ENCODE measurements at places on chromosomes 2 and 18.

DNA sequence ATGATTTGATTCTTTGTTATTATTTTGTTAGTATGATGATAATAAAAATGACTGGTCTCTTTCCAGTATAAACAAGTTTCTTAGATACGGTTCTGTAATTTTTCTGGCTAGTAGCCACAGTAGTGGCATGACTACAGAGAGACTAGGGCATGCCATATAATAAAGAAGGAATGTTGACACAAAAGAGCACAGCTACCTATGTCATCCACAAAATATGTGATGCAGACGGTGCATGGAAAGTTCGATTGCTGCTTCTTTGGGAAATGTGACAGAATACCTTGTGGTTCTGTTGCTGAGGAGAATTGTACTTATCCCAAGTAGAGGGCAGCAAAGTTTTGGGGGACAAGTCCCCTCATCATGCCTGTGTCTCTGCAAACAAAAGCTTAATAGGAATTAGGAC lies 26.1 kb upstream of the SETBP1 start:
- DNase-seq = no peak

DNA sequence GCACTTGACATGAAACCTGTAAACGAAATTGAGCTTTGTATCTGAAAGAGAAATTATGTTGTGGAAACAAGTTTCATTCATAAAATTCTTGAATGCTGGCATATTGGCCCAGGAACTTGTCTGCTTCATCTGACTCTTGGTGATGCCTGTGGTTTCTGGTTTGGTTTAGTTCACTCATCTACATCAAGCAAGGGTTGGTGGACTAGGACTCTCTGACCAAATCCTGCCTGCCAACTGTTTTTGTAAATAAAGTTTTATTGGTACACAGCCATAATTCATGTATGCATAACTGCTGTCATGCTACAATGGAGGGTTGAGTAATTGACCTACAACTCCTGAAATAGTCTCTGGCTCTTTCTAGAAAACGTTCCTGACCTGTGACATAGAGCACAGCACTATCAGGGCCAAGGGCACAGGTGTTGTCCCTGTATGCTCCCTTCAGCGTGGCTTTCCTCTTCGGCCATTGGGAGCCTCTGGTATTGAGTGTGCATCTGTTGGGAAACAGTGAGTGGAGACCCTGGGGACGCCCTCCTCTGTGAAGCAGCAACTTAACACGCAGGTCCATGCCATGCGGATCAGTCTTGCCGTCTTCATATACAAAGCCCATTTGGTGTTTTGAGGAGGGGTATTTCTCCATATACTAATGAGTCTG lies 226.3 kb downstream of the SH3RF3 start:
- DNase-seq = no peak

- no peak for DNase-seq
These were observed 21.4 kb upstream of the TMEM177 start for GRCh38 chr2:119657466-119658145.

DNA sequence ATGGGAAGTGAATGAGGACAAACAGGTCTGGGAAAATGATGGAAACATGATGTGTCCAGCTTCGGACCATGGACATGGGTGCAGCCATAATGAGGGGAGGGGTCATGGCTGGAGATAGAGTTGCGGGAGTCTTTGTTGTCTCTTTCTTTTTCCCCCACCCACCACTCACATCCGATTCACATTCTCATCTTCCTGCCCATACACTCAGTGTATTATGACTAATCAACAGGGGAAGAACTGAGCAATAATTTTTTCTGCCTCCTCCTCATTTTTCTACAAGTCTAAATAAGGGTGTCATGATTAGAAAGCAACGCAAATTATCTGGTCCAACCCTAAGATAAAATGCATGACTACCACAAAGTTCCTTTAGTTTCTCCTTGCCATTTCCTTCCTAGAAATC lies 5.7 kb upstream of the SERPINB2 start:
- no peak for DNase-seq

DNA sequence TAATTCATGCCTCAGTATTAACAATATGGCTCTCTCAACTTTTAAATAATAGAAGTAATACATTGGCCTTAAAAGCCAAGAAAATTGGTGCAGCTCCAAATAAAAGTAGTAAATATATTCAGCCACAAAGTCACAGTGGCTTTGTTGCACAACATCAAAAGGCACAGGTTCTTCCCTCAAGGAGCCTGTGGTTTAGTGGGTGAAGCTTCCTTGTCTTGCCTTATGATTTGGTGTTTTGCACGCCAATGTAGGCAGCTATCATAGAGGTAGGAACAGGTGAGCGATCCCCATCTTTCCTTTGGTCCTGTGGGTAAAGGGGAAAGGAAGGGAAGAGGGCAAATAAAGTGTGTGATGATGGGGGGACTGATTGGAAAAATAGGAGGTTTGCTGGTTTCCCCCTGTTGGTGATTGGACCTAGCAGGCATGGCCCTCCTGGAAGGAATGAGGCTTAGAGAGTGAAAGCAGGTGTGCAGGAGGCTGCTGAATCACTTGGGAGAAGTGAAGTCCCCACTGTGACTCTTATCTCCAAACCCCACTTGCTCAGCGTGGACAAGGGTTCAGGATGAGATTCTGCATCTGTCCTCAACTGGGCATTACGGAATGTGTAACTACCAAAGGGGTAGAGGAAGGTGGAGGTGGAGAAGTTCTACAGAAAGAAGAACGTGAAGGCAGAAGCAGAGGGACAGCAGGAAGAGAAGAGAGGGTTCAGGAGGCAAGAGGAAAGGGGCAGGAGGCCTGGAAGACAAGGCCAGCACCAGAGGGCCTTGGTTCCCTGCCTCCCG lies 20.1 kb upstream of the TNP1 start:
- DNase-seq = no peak

- no peak for DNase-seq
These were observed 180.3 kb downstream of the ANKRD44 start for GRCh38 chr2:197130318-197130717.

- DNase-seq = no peak
These were observed 43.0 kb downstream of the TNFRSF11A start for GRCh38 chr18:62368100-62368499.

GRCh38 chr18:2878656-2879330 lies 32.0 kb downstream of the EMILIN2 start:
- DNase-seq = no peak

GRCh38 chr2:120658042-120658769 lies 77.5 kb upstream of the GLI2 start:
- no peak for DNase-seq

DNA sequence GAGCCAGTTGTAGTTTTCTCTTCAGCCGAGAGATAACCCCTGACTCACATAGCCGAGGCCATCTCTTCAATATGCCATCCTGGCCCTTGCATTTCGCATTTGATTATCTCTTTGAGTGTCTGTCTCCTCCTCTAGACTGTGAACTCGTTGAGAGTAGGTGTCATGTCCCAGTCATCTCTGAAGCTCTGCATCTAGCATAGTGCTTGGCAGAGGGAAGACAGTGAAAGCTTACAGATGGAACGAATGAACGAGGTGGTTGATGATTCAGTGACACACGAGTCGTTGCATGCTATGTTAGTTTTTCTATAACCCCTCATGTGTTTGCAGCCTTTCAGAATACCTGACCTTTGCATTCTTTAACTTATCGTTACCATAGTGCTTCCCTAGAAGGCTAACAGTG lies 59.9 kb upstream of the CYRIA start:
- DNase-seq = no peak

DNA sequence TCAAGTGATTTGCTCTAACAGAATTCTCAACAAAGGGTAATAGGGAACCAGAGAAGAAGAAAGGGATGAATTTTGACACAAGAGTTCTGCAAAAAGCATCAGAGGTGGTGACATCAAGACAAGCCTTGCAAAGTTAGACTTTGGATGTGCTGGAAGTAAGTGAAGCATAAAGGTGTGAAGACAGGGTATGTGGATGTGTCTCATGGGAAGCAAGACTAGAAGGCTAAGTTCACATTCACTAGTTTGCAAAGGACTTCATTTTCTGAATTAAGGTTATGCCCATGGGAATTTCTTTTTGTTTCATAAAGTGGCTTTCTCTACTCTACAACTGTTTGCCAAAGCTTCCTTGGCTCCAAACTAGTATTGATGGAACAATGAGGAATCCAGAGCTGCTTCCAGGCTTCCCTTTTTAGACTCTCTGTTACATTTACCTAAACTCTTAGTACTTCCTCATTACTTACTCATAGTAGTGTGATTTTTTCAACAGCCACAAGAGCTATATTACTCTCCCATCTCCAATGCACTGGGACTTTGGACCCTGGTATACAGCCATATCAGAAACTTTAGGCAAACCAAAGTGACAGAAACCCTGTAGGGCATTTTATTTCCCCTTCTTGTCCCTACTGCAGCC lies 21.1 kb upstream of the IHH start:
- no peak for DNase-seq

- DNase-seq = no peak
These were observed 13.0 kb downstream of the YPEL5 start for GRCh38 chr2:30159766-30160165.

- DNase-seq = no peak
These were observed 10.2 kb downstream of the ARID5A start for GRCh38 chr2:96546797-96547196.

GRCh38 chr2:58428096-58429013 lies 187.2 kb upstream of the FANCL start:
- DNase-seq = peak; percentile 40

DNA sequence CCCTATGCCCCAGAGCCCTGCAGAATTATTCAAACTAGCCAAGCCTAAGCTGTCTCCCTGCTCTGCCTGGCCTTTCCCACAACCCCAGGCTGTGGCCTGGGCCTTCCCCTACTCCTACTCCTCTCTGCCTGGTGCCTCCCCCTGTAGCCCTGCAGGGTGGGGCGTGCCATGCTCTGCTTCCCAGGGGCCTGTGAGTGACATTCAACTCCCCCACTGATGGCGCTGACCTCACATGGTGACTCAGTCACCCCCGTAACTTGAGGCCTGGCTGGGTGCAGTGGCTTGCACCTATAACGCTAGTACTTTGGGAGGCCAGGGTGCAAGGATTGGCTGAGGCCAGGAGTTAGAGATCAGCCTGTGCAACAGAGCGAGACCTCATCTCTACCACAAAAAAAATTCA lies 60.6 kb downstream of the KIF1A start:
- DNase-seq = no peak

GRCh38 chr18:47331026-47331425 lies 79.6 kb upstream of the SKOR2 start:
- DNase-seq = no peak

- DNase-seq = no peak
These were observed 217.1 kb upstream of the EPAS1 start for GRCh38 chr2:46079985-46080560.

DNA sequence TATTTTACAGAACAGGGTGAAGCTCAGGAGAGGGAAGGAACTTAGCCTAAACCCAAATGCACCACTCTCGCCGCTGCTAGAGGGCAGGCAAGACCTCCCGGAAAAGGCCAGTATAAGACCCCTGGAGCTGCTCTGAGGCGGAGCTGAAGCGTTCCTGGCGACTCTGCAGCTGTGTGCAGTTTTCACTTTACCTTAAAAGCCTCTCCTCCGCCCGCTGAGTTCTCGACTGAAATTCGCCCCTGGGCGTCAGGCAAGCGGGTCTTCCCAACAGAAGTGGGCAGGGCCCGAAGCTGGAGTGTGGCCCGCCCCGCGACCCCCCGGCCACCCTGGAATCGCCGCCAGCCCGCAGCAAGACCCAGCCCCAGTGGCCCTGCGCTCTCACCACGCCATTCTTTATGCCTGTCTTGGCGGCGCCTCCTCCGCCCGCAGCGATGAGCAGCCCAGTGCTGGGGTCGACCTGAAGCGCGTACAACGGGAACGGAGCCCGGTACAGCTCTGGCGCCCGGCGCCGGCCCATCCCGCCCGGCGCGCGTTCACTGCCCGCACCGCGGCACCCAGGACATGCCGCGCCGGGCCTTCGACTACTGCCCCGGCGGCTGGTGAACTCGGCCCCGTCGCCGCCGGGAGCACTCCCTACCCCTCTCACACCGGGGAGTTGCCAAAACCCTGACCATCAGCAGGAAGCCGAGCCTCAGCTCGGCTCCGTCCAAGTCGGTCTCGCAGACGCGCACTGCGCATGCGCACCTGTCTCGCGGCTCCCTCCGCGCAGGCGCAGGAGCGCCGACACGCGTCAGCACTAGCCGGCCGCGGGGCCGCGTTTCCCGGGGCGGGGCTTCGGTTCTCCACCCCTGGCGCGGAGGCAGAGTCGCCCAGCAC lies at the start of gene PREB:
Gene PREB, minus strand, starts transcription at position 732 of the 876 bp plus-strand sequence. Its CDS starts 215 bp downstream, at position 517.
- peak; percentile 87 for DNase-seq

DNA sequence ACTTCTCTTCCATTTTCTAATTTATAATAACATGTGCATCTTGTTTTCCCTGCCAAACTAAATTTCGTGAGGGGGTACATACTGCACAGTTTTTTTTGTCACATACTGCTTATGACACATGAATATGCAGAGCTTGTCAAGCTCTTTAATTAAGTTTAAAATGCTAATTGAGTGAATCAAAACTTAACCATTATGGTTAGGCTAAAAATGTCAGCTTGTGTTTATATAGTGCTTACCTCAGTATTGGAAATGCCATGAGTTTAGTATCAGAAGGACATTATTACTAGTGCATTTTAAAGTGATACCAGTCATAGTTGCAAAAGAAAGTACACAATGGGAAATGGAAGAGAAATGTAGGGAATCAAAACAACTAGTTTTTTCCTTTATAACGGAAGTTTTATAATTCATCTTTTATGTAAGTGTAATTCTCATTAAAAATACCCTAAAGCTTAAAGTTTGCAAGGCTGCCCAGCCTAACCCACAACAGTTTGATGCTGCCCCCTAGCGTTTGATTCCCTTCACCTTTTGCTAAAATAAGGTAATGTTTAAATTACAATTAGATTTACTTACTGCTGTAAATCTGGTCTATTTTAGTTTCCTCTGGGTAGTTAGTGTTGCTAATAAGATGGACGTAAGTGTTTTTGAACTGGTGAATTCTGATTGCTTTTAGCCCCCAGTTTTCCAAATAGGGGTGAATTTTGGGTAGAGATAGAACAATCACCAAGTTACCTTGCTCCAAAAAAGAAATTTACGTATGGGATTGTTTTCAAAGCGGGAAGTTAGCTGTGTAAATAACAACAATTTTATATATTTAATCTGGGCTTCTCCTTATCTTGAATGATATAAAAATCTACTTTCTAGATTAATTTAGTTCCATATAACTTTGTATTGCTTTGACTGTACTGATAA lies 3.2 kb downstream of the SLC39A10 start:
- DNase-seq = peak; percentile 6

DNA sequence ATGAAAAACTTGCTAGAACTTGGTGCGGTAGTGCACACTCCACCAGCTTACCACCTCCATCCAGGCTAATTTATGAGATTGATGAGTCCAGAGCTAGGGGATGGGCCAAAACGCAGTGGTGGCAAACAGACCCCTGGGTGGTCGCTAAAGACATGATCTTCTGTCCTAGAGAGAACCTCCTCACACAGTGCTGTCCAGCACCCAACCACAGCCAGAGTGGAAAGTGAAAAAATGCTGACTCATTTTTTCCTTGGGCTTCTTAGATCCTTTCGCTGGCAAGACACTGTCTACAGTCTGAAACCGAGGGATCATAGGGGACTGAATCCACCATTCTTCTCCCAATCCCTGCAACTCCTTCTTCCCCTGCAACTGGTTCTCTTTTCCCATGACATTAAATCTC lies 4.1 kb downstream of the ANTXR1 start:
- no peak for DNase-seq

DNA sequence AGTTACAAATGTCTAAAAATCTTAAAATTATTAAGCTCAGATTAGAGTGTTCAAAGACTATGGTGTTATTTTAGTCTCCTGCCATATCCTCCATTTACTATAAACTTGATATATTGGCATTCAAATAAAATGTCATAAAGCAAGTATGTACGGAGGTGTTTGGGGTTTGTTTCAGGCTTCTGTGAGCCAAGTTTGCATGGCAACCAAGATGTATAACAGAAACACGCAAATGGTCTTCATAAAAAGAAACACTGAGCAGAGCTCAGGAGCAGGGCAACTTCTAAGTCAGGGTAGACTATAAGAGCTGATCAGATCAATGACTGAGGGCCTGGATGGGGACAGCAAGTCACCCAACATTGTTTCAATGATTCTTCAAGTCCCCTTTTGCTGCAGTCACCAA lies 20.5 kb upstream of the OSR1 start:
- DNase-seq = no peak

Data from NCI-H1417 treated with DMSO at 0.1 percent for 48 hours (cell line).